Activated CD4-positive, alpha-beta memory T cell treated with anti-CD3 and anti-CD28 coated beads for 36 hours (primary cell): ENCODE measurements at places on chromosomes 3 and 15.

DNA sequence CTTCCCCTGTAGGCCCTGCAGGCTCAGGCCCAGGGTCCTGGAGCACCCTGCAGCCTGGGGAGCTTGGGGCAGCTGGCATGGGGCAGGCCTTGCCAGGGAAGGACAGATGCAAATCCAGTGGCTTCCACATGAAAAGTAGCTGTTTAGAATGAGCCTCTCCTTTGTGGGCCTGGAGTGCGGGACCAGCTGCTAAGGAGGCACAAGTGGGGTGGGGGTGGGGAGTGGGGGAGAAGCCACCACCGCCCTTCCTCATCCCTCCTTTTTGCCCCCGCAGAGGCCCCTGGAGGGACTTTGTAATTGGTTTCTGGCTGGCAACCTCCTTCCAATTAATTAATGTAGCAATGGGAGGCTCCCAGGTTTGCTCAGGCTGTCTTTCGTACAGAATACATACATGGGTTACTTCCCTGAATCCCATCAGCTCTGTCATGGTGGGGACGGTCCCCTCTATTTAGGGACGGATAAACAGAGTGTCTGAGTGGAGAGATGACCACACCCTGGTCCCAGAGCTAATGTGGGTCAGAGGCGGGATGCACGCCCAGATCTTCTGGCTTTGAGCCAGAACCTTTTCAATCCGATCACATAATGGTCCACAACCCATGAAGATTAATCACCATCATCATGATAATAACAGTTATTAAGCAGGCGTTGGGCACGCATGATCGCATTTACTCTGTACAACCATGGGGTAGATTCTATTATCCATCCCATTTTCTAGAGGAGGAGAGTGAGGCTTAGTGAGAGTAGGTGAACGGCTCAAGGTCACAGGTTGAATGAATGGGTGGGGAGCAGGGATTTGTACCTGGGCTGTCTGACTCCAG, 6.2 kb downstream of the CORO2B start:
- DNase-seq = no peak

GRCh38 chr3:8492744-8493511, 8.7 kb upstream of the LMCD1 start:
- no peak for DNase-seq

DNA sequence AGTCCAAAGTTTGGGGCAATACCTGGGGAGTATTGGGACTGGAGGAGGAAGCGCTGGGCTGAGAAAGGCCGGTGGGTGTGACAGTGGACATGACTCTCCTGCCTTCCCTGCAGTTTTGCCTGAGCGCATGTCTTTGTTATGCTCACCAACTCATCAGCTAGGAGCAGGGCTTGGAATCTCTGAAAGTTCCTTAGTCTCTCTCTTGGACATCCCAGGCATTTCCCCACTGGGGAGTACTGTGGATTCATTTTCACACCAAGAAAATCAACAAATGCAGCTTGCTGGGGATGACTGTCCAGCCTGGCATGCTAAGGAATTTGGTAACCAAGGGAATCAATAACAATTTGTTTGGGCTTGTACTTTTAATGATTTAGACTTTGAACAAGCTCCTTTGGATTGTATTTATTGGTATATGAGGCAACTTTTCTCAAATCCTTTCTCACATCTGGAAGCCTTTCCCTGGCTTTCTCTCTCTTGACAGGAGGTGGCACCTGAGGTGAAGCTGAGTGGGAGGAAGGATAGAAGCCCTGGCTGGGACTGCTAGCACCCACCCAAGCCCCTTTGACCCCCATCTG, 48.5 kb upstream of the CHST2 start:
- no peak for DNase-seq

- DNase-seq = no peak
Measured at GRCh38 chr3:29267226-29267625, 13.6 kb upstream of the RBMS3 start.

- peak; percentile 68 for DNase-seq
Measured at GRCh38 chr3:128572644-128573105, 77.9 kb downstream of the RPN1 start.

GRCh38 chr15:67242708-67243111, 11.8 kb downstream of the AAGAB start:
- no peak for DNase-seq

- no peak for DNase-seq
Measured at GRCh38 chr3:11551036-11551435, 92.7 kb downstream of the VGLL4 start.

DNA sequence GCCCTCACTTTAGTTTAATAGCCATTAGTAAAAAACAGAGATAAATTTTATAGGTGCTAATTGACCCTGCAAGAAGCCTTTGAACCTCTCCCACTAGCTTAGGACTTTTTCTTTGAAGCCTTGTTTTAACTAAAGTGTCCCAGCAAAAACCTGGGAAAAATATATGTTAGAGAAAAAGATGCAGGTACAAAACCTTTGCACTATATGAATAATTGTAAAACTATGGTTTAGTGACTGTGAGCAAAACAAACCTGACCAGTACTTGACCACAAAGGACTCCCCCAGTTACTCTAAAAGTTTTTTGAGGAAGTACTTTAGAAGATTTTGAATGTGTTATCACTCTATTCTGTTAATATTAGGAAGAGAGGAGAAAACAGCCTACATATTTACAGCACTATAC, 123.3 kb upstream of the TP63 start:
- no peak for DNase-seq

GRCh38 chr3:178479860-178480259, 56.4 kb upstream of the KCNMB2 start:
- no peak for DNase-seq

- DNase-seq = no peak
Measured at GRCh38 chr3:171321559-171322360, 138.4 kb downstream of the TNIK start.

DNA sequence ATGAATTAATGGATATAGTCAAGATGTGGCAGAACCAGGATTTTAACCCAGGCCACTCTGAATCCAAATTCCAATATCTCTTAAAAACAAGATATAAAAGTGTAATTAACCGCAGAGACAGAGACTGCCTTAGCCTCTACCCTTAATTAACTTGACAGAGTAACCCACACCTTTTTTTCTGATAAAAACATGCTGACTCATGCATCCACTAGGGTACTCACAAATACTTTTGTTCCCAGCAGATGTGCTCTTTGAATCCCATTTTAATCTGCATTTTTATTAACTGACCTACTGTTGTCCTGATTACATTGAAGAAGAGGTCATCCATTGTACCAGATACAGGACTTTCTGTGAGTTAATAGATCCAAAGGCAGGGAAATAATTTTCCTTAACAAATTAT, 278.3 kb downstream of the CHL1 start:
- no peak for DNase-seq

DNA sequence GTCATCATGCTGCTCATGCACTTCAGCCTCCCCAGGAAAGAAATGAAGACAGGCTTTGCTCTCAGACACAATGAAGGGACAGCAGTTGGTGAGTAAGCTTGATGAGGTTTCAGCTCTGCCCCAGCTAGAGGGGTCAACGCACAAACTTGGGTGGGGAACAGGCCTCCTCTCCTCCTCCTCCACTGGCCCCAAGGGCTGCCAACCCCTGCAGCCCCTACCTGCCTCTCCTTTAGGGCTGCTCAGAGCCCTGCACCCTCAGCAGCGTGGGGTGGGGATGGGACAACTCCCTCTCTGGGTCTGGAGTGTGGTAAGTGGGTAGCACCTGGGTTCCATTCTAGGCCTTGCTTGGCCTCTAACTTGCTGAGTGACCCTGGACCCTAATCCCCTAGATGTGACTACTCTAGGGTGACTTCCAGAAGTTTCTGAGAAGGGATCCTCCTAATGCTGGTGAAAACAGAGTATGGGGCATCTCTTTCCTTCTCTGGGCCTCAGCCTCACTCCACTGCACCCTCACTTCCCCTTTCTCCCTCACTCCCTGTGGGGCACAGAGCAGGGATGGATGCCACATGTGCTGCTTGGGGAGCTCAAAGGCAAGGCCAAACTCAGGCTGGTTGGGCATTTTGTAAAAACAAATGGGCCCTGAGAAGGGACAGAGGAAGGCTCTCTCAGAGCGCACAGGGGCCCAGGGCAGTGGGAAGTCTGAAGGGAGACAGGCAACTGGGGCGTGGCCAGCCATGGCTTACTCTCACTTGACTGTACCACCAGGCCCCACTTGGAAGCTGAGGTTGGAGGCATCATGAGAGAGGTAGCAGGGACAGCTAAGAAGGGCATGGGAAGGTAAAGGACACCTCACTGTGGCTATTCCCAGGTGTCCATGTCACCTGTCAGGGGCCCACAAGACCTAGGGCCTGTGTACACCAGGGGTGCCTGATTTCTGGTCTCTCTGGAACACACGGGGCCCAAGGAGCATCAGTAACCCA, 64.0 kb downstream of the SYNM start:
- DNase-seq = no peak

GRCh38 chr3:191376516-191377141, 46.3 kb upstream of the UTS2B start:
- no peak for DNase-seq

DNA sequence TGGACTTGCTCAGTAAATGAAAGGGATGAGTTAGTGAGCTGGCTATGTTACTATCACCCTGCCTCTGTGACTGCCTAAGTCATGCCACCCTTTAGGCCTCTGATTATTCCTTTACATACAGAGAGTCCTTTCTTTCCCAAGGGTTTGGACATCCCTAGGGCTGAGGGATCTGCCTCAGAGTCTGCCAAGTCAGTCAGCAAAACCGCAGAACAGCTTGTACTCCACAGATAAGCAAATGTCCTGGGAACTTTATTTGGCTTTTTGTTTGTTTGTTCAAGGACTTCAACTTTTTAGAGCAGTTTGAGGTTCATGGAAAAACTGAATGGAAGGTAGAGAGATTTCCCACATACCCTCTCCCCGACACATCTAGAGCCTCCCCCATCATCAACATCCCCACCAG, 82.6 kb upstream of the TRIM42 start:
- DNase-seq = no peak
